ENCODE measurements at places on chromosomes 13 and 19. TPM values are rescaled to one million over a fixed set of nuclear protein-coding genes. Genes with fewer than 3 reads are reported as not detected.

Gene NEK5
- 0.44 TPM for total RNA-seq

Gene CYP4F3
- 0.62 TPM for total RNA-seq

Gene LPAR6
- total RNA-seq: 15.0 TPM

Gene FUT2
- total RNA-seq: not detected

Gene IGFL2
- total RNA-seq: not detected

Gene RYR1
- total RNA-seq: 3.0 TPM

Gene PRKCG
- not detected for total RNA-seq

Gene KLHL1
- total RNA-seq: not detected

Gene GRK1
- total RNA-seq: 0.44 TPM

Gene GIPC3
- 1.6 TPM for total RNA-seq

Gene BRSK1
- total RNA-seq: 9.1 TPM

DNA sequence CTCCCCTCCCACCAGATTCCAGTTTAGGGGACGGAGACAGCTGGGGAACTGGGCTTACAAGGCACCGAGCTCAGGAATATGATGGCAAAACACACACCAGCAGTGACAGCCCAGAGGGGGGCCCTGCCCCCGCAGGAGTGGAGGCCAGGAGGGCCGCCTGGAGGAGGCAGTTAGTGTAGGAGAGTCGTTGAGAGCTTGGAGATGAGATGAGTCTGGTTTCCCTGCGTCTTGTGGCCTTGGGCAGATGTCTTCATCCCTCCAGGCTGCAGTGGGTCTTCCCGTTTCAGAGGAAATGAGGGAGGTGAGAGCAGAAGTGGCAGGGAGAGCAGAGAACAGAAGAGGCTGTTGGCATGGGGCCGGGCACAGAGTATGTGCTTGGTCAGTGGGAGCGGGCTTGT is 4.9 kb downstream of the CELF5 start:
- DNase-seq: no peak

- peak; percentile 51 for DNase-seq
Observed at GRCh38 chr13:33252135-33252534, 33.4 kb downstream of the STARD13 start.

DNA sequence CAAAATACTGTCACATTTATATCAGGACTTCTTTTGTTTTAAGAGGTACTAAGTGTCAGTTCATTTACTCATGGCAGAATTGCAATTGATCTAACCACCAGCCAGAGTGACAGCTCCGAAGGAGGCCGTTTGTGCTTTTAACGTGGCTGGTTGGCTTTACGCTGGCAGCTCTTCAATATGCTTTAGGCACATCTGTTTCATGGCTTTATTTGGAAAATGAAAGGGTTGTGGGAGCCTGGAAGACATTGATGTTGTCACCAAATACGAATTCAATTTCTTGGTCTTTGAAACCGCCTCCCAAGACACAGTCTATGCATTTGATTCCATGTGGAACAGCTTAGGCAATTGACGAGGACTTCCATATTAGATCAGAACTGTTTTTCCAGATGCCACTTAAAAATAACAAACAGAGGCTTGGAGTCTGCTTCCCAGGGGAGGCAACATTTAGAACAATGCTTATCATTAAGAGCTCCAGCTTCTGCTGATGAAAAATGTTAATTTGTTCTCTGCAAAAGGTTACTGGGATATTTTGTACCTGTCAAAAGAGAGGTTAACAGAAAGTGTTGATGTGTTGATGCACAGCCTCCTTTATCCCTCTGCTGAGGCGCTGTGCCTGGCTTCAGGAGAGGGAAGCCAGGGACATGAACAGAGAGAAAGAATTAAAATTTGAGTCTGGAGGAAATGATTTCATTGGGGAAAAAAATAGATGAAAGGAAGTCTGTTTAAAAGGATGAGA is 64.0 kb upstream of the TNFRSF19 start:
- DNase-seq: no peak

GRCh38 chr13:104485571-104485970 is 1419.4 kb upstream of the SLC10A2 start:
- DNase-seq: no peak

DNA sequence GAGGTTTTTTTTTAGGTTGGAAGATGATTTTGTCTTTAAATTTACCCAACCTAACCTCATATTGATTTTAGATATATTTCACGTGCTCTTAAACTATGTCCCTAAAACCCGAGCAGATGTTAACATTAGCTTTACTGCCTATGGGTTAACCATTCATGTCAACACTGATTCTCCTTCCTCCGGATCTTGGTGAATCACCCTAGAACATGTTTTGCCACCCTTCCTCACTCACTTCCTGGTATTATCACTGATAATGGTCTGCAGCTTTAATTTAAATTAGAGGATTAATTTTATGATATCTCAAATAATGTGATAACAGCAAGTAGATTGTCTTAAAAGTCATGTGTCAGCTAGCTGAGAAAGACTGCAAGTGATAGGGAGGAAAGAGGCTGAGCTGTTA is 31.9 kb downstream of the HTR2A start:
- no peak for DNase-seq

DNA sequence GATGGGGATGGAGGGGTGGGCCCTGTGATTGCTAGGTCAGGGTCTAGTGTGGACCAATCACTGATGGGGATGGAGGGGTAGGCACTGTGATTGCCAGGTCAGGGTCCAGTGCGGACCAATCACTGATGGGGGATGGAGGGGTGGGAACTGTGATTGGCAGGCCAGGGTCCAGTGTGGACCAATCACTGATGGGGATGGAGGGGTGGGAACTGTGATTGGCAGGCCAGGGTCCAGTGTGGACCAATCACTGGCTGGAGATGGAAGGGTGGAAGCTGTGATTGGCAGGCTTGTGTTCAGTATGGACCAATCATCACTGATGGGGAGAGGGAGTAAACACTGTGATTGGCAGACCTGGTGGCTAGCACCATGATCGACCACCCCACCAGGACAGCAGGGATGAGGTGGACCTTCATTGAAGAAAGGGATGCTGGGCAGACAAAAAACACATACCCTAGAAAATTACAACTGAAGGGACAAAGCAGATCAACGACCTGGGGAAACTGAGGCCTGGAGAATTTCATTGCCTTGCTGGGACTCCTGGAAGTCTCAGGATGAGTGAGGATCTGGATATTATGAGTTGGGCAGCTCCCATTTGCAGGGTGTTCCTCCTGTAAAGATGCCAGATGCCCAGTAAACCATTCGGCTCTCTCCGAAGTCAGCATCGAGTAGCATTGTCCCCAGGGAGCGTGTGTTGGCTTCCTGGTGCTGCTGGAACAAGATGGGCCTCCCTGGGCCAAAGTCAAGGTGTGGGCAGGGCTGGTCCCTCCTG is 15.5 kb downstream of the TMPRSS9 start:
- no peak for DNase-seq

GRCh38 chr19:1445932-1446712 is 3.8 kb upstream of the APC2 start:
- DNase-seq: no peak

DNA sequence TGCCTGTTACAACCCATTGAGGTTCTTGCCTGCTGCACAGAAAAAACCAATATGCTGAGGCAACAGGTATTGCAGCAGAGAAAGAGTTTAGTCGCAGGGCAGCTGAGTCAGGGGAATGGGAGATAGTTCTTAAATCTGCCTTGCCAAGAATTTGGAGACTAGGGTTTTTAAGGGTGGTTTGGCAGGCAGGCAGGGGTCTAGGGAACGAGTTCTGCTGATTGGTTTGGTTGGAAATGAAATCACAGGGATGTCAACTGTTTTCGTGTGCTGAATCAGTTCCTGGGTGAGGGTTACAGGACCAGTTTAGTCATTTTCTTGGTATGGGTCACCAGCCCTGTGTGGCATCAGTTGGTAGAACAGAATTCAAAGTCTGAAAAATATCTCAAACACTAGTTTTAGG is 36.6 kb downstream of the PDS5B start:
- no peak for DNase-seq

GRCh38 chr19:38425222-38425809 is 703 bp downstream of the RASGRP4 start:
- no peak for DNase-seq

GRCh38 chr13:40983259-40983658 is 35.9 kb downstream of the ELF1 start:
- DNase-seq: no peak

- DNase-seq: no peak
Observed at GRCh38 chr13:80037505-80037888, 303.4 kb downstream of the SPRY2 start.

DNA sequence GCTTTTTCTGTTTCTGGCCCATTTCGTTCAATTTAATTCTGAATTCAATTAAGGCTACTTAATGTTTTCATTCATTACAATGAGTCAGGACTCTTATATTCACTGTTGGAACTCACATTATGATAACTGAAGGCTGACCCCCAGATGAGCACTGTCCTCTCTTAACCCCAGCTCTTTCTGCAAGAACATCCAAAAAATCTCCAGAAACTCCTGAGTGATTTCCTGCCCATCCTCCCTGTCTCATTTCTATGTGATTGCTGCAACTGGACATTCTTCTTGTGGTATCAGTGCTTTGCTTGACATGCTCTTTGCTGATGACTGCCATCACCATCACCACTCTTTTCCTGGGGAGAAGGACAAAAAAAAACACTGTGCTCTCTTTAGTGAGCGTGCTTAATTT is 240.3 kb downstream of the SPRY2 start:
- DNase-seq: no peak

- DNase-seq: no peak
Observed at GRCh38 chr13:37539976-37540605, 58.5 kb downstream of the POSTN start.

- peak; percentile 79 for DNase-seq
Observed at GRCh38 chr13:114063545-114064449, 68.6 kb downstream of the RASA3 start.

- DNase-seq: no peak
Observed at GRCh38 chr13:27024074-27024461, 147.5 kb downstream of the USP12 start.

GRCh38 chr13:98450539-98451111 is 126.3 kb downstream of the STK24 start:
- DNase-seq: peak; percentile 45

DNA sequence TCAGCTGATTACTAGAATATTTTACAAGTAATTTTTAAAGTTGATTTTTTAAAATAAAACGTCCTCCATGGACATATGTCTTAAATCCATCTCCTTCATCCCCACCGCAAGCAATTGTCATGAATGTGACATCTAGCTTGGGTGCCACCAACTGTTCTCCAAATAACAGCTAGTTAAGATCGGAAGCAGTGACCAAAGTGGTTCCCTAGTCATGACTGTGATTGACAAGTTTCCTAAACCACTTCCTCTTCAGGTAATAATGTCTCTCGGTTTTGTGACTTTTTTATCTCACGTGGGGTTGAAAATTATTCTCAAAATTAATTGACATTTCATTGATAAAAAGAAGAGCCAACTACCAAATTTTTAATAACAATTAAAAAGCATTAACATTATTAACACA is 135.3 kb upstream of the MIR17HG start:
- no peak for DNase-seq

DNA sequence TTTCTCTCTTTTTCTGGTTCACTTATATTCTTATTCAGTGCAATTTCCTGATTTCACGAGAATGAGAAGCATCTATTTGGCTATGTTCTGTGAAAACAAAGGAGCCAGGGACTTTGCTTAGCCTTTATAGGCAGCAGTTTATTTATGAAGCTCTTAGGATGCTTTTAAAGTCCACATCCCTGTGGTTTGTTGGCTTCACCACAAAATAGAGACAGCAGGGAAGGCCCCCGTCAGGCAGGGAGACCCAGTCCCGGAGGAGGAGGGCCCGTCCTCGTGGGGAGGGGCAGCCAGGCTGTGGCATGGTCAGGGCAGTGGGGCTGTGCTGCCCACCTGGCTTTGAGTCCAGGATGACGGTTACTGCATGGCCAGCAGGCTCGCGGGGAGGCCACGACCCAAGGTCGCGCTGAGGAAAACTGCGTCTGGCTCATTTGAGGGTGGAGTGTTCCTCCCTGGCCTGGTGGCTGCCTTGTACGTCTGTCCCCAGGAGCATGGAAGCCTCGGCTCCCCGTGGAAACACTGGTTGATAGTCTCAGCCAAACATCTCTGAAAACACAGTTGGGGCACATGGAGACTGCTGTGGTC is 92.7 kb downstream of the ATP11A start:
- DNase-seq: no peak

DNA sequence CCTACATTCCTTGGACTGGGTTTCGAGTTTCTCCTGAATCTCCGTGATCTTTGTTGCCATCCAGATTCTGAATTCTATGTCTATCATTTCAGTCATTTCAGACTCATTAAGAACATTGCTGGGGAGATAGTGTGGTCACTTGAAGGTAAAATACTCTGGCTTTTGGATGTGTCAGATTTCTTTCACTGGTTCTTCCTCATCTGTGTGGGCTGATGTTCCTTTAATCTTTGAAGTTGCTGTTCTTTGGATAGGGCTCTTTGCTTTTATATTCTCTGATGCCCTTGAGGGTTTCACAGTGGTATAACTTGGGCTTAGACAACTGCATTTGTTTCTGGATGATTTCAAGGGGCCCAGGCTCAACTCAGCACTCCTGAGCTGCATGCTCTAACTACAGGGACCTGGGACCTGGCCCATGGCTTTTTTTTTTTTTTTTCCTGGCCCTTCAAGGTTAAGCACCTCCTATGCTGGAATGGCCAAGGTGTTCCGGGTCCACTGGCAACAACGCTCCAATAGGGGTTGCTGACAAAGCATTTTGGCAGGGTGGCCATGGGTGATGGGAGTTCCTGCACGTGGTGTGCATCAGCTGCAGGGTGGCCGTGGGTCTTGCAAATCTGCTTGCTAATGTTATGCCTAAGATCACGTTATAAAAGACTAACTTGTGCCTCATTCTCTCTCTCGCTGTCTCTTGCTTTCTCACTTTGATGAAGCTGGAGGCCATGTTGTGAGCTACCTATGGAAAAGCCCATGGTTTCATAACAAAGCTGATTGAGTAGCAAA is 5.9 kb upstream of the SIGLEC7 start:
- DNase-seq: no peak

GRCh38 chr19:2478756-2479555 is 3.0 kb downstream of the GADD45B start:
- DNase-seq: peak; percentile 88

DNA sequence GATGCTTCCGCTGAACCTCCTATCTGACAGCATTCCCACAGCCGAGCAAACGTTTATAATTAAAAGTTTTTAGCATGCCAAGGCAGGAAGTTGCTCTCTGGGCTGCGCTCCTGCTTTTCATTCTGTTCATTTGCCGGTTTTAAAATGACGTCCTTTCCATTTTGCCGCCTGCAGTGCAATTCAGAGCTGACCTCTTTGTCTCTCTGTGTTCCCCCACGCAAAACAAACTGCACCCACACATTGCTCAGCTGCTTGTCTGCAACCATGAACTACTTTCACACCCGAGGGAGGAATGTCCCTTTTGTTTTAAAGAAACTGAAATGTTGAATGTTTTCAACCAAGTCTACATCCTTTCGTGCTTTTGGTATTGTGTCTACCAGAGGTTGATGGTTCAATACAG is 416.5 kb downstream of the EFNB2 start:
- DNase-seq: no peak

- no peak for DNase-seq
Observed at GRCh38 chr13:91302111-91302510, 45.4 kb upstream of the MIR17HG start.

DNA sequence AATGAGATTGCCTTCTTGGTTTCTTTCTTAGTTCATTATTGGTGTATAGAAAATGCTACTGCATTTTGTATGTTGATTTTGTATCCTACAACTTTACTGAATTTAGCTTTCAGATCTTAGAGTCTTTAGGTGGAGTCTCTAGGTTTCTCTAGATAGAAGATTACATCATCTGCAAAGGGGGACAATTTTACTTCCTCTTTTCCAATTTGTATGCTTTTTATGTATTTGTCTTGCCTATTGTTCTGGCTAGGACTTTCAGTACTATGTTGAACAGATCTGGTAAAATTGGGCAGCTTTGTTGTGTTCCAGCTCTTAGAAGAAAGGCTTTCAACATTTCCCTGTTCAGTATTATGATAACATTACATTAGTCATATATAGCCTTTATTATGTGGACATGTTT is 101.0 kb upstream of the SPRY2 start:
- no peak for DNase-seq

GRCh38 chr13:20740021-20740420 is 33.7 kb downstream of the EEF1AKMT1 start:
- DNase-seq: no peak
